Activated naive CD4-positive, alpha-beta T cell (primary cell): ENCODE measurements at places on chromosomes 6 and 20.

DNA sequence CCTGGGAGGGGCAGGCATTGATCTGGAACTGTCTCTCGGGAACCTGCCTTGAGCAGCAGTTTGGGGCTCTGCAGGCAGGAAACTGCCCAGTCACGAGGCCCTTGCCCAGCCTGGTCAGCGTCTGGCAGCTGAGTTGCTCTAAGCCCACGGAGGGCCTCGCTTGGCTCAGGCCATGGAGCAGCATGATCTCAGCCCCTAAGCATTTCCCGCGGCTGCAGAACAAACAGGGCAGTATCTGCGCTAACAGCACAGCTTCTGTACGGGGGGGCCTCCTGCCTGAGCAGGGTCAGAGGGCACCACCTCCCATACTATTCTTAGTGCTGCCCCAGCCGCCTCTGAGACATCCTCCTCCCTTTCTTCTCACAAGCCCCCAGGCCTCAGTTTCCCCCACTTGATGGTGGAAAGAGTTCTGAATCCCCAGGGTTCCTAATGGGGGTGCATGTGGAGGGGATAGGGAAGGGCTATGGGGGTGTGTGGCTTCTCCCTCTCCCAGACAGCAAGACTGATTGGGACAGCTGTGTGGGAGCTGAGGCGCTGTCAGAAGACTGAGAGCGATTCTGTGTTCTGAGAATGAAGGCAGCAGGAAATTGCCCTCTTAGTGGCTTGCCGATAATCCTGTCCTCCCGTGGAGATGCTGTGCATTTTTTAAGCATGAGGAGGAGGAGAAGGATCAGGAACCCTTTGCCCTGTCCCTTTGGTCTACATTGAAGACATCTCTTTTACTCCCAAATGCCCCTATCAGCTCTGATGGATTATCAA, 46.4 kb downstream of the MOCS1 start:
- no peak for DNase-seq

DNA sequence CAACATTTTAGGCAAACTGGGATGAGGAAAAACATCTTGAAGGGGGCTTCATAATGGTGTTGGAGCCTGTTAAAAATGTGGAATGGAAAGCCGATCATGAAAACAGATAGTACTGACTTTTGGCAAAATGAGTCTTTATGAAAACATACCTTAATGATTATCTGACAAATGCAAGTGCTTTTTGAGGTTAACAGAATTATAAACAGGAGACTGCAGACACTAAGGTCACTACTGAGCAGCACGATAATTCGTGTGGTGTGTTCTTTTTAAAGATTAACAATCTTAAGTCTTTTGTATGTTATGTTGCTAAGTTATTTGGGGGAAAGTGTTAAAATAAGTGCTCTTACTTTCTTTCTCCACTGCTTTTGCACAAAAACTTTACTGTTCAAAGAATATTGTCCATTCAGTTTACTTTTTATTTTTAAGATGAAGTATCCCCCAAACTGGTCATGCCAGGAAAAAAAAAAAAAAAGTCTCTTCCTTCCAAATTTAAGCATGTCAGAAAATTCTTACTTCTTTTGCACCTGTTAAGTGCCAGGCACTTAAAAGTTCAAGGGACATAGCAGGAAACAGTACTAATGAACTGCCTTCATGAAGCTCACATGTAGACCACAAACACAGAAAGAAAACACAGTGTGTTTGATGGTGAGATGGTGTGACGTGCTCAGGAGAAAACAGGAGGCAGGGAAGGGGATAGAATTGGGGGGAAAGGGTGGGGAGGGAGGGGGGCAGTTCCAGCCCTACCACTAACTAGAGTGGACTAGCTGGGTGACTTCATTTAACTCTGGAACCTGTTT, 73.2 kb downstream of the CDYL start:
- DNase-seq = no peak

- DNase-seq = no peak
Measured at GRCh38 chr6:108622641-108623298, 62.1 kb downstream of the FOXO3 start.

DNA sequence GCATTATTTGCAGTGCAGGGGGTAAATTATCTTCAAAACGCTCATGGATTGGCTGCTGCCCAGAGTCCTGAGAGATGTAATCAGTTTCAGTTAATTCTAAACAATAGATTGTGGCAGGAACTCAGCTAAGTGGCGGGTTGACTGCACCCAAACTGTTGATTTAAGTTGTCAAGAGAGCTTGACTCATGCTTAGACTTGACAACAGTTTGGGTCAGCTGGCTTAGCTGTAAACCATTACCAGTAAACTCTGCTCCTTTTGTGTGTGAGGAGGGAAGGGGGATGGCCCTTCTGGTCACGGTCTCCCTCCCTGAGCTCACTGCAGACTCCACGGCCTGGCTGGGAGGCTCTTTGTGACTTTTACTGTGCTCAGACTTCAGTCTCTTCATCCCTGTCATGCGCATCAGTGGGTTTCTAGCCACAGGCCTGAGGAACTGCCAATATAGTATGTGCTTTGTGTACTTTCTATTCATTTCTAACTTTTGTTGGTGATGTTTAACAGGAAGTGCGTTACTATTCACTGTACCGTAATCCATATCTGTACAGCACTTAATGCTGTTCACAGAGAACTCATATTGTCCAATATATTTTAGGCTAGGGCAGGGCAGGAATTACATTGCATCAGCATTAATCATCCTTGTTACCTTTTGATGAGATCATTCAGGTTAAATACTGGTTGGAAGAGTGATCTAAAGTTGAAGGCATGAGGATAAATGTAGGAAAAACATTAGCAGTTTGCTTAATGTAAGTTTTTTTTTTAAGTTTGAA, 488.3 kb downstream of the CDKAL1 start:
- no peak for DNase-seq

DNA sequence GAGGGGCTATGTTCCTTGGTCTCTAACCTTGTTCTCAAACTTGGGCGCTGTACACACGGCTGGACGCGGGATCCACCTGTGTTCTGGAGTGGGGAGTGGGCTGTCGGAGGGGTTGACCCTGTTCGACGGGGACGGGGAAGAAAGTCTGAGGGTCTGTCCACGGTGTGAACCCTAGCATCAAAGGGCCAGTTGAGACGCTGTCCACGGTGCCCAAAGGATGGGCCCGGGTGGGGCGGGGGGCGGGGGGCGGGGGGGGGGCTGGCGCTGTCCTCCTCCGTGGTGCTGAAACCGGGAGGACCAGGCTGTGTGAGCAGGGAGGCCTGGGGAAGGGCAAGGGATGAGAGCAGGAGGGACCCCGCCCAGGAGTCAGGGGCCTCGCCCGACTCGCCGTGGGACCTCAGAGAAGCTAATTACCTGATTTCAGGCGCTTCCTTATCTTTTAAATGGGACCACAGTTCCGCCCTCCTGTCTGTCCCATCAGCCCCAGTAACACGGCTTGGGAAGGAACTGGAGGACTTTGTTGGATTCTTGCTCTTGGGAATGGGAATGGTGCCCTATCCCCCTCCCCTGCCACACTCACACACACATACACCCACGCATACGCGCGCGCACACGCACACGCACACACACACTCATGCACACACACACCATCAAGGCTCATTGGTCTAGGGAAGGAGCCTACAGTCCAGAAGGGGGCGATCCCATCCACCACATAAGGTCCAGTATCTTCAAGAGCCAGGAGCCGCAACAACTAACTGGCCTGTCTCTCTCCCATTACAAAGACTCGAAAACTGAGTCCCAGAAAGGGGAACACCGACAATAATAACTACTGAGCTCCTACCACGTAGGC, 1.0 kb upstream of the VSTM2L start:
- no peak for DNase-seq

GRCh38 chr6:63174173-63174572, 37.1 kb upstream of the FKBP1C start:
- no peak for DNase-seq

- DNase-seq = no peak
Measured at GRCh38 chr6:1665214-1665613, 55.5 kb downstream of the FOXC1 start.

GRCh38 chr20:10877342-10877741, 203.5 kb upstream of the JAG1 start:
- DNase-seq = no peak

GRCh38 chr6:139126255-139126654, 8.6 kb upstream of the HECA start:
- DNase-seq = no peak

DNA sequence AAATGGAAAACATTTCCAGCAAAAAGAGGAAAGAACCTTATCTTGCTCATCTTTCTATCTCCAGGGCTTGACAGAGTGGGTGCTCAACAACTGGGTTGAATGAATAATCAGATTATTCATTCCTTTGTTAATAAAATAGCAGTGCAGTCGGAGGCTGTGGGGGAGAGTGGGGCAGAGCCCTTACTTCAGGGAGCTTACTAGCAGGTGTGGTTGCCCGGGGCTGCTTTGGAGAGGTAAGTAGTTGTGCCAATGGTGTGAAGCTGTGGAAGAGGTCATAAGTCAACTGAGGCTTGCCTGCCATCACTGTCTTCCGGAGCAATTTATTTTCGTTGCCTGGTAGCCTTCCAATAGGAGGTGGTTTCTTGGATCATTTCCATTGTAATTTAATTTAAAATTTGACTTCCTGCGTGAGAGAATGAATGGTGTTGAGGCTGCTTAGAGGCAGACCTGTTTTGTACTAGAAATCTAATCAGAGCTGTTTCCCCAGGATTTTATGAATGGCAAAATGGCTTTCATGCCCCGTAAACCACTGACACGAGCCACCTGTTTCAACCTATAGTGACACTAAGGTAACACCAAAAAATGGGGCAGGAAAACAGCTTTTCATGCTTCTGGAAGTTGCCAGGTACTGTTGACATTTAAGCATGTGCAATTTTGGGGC, 51.4 kb downstream of the ZDHHC14 start:
- DNase-seq = no peak

DNA sequence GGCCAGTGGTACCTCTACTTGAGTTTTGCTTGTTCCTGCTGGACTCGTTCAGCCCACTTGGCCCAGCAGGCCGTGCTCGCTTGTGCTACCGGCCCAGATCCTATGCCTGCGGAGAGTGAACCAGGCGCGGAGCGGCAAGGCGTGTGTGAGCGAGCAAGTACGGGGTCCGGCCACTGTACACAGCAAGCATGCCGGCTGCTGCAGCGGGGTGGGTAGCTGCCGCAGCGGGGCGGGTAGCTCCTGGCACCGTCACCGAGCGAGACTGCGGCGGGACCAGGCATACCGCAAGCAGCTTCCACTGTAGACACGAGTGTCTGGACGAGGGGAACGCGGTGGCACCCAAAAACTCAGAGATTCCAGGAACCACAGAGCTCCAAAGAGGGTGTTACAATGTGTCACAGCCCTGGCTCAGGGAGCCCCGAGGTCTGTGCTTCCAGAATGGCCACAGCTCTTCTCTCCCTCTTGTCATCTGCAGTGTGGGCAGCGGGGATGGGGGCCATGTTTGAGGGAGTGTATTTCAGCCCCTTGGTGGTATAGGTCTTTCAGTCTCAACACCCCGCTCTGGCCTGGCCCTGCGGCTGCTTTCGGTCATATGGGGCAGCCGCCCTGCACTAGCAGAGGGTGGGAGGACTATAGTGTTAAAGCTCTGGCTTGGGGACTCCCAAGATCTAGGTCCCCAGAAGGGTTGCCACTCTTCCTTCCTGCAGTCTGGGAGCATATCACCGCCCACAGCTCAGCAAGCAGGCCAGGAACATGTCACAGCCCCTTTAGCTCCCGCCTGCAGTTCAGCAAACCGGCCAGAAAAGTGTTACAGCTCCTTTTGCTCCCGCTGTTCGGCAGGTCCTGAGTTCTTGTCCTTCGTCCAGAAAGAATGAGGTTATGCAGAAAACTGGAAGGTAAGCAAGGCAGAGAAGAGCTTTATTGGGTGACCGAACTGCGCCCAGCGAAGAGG, 6.1 kb upstream of the RWDD1 start:
- peak; percentile 8 for DNase-seq

- no peak for DNase-seq
Measured at GRCh38 chr6:20302702-20303251, 90.5 kb upstream of the MBOAT1 start.

DNA sequence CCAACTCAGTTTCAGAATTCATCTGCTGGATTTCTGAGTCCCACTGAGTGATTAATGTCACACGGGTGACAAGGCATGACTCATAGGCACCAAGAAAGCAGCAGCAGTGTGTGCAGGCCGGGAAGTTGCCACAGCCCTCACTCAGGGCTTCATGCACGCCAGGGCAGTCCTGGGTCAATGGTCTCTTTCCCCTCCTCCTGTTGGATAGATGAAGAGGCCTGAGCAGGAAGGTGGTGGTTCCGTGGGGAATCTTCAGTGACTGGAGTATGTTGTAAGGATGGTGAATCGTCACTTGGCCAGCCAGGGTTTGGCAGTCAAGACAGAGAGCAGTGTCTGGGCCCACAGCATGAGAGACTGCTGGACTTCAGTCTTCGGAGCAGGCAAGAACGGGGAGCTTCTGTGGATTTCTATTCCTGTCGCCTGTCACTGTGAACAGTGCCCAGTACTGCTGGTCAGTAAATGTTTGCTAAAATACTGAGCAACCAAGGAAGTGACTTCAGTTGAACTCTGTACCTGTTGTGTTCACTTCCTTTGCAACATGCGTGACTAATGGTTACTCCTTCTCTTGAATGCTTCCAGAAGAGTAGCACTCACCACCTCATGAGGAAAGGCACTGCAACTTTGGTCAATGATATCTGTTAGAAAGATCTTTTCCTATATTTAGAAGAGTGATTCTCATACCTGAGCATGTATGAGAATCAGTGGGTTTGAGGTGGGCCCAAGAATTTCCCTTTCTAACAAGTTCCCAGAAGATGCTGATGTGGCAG, 62.0 kb upstream of the CD93 start:
- no peak for DNase-seq

GRCh38 chr6:48315915-48316314, 204.9 kb upstream of the PTCHD4 start:
- DNase-seq = no peak

- peak; percentile 21 for DNase-seq
Measured at GRCh38 chr6:28865401-28866204, 58.2 kb downstream of the TRIM27 start.

- DNase-seq = no peak
Measured at GRCh38 chr6:16136621-16137450, 8.0 kb downstream of the MYLIP start.

- DNase-seq = no peak
Measured at GRCh38 chr6:120129228-120129627, 779.7 kb upstream of the MAN1A1 start.

GRCh38 chr6:105428342-105428957, 25.6 kb upstream of the PREP start:
- DNase-seq = no peak

- DNase-seq = no peak
Measured at GRCh38 chr6:147711476-147711875, 203.0 kb downstream of the SAMD5 start.

- no peak for DNase-seq
Measured at GRCh38 chr6:81743649-81744048, 8.8 kb downstream of the TENT5A start.

- no peak for DNase-seq
Measured at GRCh38 chr6:10410207-10411050, 4.4 kb downstream of the TFAP2A start.

- no peak for DNase-seq
Measured at GRCh38 chr20:1800777-1801176, 94.4 kb upstream of the SIRPA start.
